ENCODE measurements at places on chromosomes 16 and 17. TPM values are rescaled to one million over a fixed set of nuclear protein-coding genes. Genes with fewer than 3 reads are reported as not detected.

GRCh38 chr17:78963378-78963777, 16.3 kb downstream of the LGALS3BP start:
- H3K36me3 ChIP-seq: no peaks in the 10 kb centered on the region
- H3K4me1 ChIP-seq: no peaks in the 10 kb centered on the region
- H3K4me3 ChIP-seq: no peak overlapping the region
- H3K27me3 ChIP-seq: no peaks in the 10 kb centered on the region

- no peak overlapping the region for H3K4me3 ChIP-seq
- no peak overlapping the region for H3K27ac ChIP-seq
- DNase-seq: no peak
- no peaks in the 10 kb centered on the region for H3K27me3 ChIP-seq
These were observed 70.2 kb downstream of the SPAG9 start for GRCh38 chr17:51050291-51051033.

- no peak overlapping the region for H3K27ac ChIP-seq
- no peak overlapping the region for H3K4me3 ChIP-seq
- H3K4me1 ChIP-seq: no peaks in the 10 kb centered on the region
- no peak for DNase-seq
- H3K27me3 ChIP-seq: no peaks in the 10 kb centered on the region
These were observed 8.4 kb upstream of the PLK1 start for GRCh38 chr16:23670137-23670776.

DNA sequence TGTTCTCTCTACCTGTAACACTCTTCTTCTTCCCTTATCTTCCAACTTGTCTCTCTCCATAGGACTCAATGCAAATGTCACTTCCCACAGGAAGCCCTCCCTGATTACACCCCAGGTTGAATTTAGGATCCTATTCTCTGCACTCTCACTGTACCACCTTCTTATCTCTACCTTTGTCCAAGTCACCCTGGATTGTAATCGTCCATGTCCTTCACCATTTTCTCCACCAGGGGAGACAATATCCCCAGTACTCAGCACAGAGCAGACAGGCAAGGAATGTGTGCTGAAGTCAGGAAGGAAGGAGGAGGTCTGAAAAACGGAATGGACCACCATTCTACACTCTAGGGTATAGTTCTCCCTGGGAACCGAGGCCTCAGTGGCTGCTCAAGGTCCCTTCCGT, 14.2 kb downstream of the C16orf82 start:
- no peak for DNase-seq
- H3K36me3 ChIP-seq: no peaks in the 10 kb centered on the region
- H3K4me1 ChIP-seq: no peaks in the 10 kb centered on the region
- no peak overlapping the region for H3K27ac ChIP-seq
- H3K27me3 ChIP-seq: peaks cover 36% of the 10 kb centered on the region

DNA sequence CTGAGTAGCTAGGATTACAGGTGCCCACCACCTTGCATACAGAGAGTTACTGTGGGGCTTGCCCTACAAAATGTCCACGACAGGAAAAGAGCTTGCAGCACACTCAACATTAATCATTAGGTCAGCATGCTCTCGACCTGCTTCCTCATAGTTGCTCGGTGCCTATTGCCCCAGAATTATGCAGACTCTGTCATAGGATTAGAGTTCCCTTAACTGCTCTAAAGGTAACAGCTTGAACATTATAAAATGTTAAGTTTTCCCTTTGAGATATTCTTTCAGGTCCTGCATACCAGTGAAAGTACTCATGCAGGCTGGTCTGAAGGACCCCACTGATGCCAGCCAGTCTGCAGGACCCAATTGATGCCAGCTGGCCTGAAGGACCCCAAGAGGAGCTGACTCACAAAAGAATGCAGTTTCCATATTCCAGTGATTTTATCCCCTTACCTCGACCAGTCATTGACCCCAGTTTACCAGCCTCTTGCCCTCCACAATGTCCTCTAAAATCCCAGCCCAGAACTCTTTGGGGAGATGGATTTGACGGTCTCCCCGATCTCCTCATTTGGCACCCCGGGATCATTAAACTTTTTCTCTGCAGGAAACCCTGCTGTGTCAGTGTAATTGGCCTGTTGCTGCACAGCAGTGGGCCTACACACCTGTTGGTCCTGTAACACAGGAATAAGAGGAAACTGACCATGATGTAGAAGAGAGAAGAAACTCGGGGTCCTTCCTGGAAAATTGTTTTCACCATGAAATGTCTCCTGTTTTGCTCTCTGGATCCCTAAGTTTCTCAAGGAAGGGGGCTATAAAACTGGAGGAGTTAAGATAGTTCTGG, 10.6 kb downstream of the ICAM2 start:
- H3K27me3 ChIP-seq: no peaks in the 10 kb centered on the region
- H3K4me1 ChIP-seq: peaks cover 9% of the 10 kb centered on the region
- peak overlapping the region; percentile 7 for H3K27ac ChIP-seq

- peaks cover 14% of the 10 kb centered on the region for H3K4me1 ChIP-seq
- H3K4me3 ChIP-seq: no peak overlapping the region
- H3K27ac ChIP-seq: no peak overlapping the region
- no peak for DNase-seq
- H3K36me3 ChIP-seq: peaks cover 73% of the 10 kb centered on the region
These were observed 8.5 kb downstream of the TXNDC11 start for GRCh38 chr16:11734025-11734652.

- H3K4me3 ChIP-seq: no peak overlapping the region
- no peak overlapping the region for H3K27ac ChIP-seq
- no peaks in the 10 kb centered on the region for H3K4me1 ChIP-seq
- no peak for DNase-seq
- H3K36me3 ChIP-seq: no peaks in the 10 kb centered on the region
These were observed 404.8 kb downstream of the CDH13 start for GRCh38 chr16:83031524-83031923.

DNA sequence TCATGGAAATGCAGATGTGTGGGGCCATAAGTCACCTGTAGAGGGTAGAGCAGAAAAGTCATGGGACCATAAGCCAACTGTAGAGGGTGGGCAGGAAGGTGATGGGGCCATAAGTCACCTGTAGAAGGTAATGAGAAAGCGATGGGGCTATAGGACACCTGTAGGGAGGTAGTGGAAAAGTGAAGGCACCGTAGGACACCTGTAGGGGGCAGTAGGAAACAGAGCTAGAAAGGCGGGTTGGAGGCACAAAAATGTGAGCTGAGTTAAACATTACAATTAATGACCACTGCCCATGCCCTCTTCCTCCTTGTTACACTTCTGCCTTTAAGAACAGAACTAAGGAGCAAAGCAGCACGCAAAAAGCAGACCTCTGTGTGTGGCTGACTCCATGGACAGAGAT, 150.1 kb downstream of the SHISA6 start:
- H3K4me3 ChIP-seq: no peak overlapping the region
- H3K36me3 ChIP-seq: no peaks in the 10 kb centered on the region

GRCh38 chr17:64135000-64135399, 5.1 kb upstream of the ERN1 start:
- no peaks in the 10 kb centered on the region for H3K27me3 ChIP-seq
- no peaks in the 10 kb centered on the region for H3K36me3 ChIP-seq
- H3K4me3 ChIP-seq: no peak overlapping the region
- DNase-seq: no peak
- peaks cover 17% of the 10 kb centered on the region for H3K4me1 ChIP-seq

DNA sequence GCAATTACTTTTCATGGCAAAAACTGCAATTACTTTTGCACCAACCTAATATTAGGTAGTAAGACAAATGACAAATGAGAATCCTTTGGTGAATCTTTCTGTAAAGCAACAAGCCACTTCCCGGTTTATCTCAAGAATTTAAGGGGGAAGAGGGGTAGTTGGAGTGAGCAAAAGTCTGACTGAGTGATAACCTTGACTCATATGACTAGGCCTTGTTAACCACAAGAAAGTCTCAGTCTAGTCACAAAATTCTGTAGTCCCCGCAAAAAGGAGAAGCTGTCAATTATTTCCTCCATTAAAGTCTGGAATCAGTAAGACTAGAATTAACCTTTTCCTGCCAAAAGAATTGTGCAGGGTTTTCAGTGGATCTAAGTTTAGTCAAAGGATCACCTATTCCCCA, 72.2 kb upstream of the GNAO1 start:
- H3K27ac ChIP-seq: no peak overlapping the region
- DNase-seq: no peak
- H3K4me3 ChIP-seq: no peak overlapping the region
- H3K27me3 ChIP-seq: peaks cover 4% of the 10 kb centered on the region
- H3K4me1 ChIP-seq: no peaks in the 10 kb centered on the region

GRCh38 chr17:21041741-21042457, 912 bp downstream of the USP22 start:
- H3K4me1 ChIP-seq: peaks cover 49% of the 10 kb centered on the region
- no peaks in the 10 kb centered on the region for H3K27me3 ChIP-seq
- no peaks in the 10 kb centered on the region for H3K36me3 ChIP-seq

GRCh38 chr17:57762452-57763395, 17.6 kb upstream of the CCDC182 start:
- no peaks in the 10 kb centered on the region for H3K27me3 ChIP-seq
- H3K4me3 ChIP-seq: no peak overlapping the region
- H3K36me3 ChIP-seq: no peaks in the 10 kb centered on the region
- no peaks in the 10 kb centered on the region for H3K4me1 ChIP-seq
- H3K27ac ChIP-seq: no peak overlapping the region
- DNase-seq: no peak

GRCh38 chr16:49599704-49600103, 226.1 kb downstream of the C16orf78 start:
- no peaks in the 10 kb centered on the region for H3K27me3 ChIP-seq
- no peak overlapping the region for H3K4me3 ChIP-seq
- peaks cover 15% of the 10 kb centered on the region for H3K4me1 ChIP-seq
- no peaks in the 10 kb centered on the region for H3K36me3 ChIP-seq
- DNase-seq: no peak
- no peak overlapping the region for H3K27ac ChIP-seq

- no peaks in the 10 kb centered on the region for H3K4me1 ChIP-seq
- no peak overlapping the region for H3K4me3 ChIP-seq
- H3K27ac ChIP-seq: no peak overlapping the region
- DNase-seq: no peak
- H3K36me3 ChIP-seq: no peaks in the 10 kb centered on the region
- no peaks in the 10 kb centered on the region for H3K27me3 ChIP-seq
These were observed 17.6 kb downstream of the RAPGEFL1 start for GRCh38 chr17:40194821-40195220.

- H3K27me3 ChIP-seq: no peaks in the 10 kb centered on the region
- peak overlapping the region; percentile 99 for H3K27ac ChIP-seq
- H3K36me3 ChIP-seq: no peaks in the 10 kb centered on the region
- H3K4me3 ChIP-seq: peak overlapping the region; percentile 77
These were observed 764 bp upstream of the MNT start for GRCh38 chr17:2401426-2402221.

DNA sequence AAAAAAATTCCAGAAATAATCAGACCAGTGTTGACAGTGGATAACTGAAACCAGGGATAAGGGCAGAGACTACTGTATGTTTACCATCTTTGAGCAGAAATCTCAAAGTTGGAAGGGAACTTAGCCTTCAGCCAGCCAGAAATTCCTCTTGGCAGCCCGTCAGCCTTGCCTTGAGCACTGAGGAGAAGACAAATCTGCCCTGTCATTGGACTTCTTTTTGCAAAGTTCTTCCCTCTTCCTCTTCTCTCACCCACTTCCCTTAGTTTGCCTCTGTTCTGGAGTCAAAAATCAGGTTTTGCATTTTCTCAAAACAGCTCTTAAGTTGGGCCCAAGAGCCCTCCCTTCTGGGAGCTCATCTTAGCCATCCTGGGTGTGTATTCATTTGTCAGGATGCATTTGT, 6.2 kb downstream of the TUFM start:
- no peak for DNase-seq
- H3K4me3 ChIP-seq: no peak overlapping the region
- no peaks in the 10 kb centered on the region for H3K27me3 ChIP-seq
- H3K4me1 ChIP-seq: peaks cover 4% of the 10 kb centered on the region

DNA sequence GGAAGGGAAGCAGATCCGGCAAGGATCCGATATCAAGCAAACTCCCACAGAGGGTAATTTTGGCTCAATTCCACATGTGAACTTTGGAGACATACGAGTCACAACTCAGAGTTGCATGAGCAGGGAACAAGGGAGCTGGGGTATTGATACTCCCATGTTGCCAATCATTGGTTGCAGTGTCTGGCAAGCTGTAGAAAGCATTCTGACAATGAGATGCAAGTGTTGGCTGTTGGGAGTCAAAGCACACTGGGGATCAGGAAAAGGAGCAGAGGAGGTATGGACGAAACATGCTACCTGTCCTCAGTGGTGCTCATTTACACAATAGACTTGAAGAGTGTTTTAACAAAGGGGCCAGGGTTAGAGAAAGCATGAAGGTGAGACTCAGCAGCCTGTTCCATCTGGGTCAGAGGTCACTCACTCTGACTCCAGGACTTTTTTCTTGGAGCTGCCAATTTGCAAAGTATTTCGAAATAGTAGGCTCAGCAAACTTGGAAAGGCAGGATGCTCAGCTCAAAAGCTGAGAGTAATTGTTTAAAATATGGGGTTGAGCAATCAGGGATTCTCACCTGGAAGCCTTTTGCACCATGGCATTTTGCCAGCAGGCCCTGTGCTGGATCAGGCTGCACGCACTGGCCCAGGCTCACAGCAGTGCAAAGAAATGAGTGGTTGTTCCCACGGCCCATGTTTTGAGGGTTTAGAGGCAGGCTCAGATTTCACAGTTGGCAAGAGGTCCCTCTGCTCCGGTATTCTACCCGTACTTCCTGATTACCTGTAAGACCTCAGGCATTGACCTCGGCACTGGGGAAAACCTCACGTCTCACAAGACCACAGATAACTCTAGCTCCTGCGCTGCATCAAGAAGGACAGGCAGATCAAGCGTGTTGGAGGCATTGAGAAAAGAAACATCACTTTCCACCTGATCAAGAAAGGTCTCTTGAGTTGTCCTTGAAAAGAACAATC, 17.6 kb upstream of the NKD1 start:
- no peaks in the 10 kb centered on the region for H3K4me1 ChIP-seq
- no peak for DNase-seq
- H3K27me3 ChIP-seq: peaks cover 12% of the 10 kb centered on the region
- H3K4me3 ChIP-seq: no peak overlapping the region

Gene GPT2
- total RNA-seq: 3.0 TPM

Gene GP1BA
- total RNA-seq: not detected

Gene KRT33B
- total RNA-seq: not detected

Gene DVL2
- total RNA-seq: 70.4 TPM

Gene SBK1
- 23.3 TPM for total RNA-seq

All from T-cell (primary cell).